SJCRH30 (cell line): ENCODE measurements at places on chromosomes 7 and 10. TPM values are rescaled to one million over a fixed set of nuclear protein-coding genes. Genes with fewer than 3 reads are reported as not detected.

PKD1L1 gene
- 0.02 and 0.03 TPM in 2 replicates for total RNA-seq

GRCh38 chr10:68180490-68180889 is 51.4 kb downstream of the ATOH7 start:
- no peak overlapping the region for H3K4me3 ChIP-seq
- H3K36me3 ChIP-seq = no peaks in the 10 kb centered on the region
- no peak for DNase-seq
- no peak overlapping the region for H3K27ac ChIP-seq
- no peaks in the 10 kb centered on the region for H3K4me1 ChIP-seq
- no peaks in the 10 kb centered on the region for H3K27me3 ChIP-seq

- peak; percentile 54 for DNase-seq
- H3K27ac ChIP-seq = peak overlapping the region; percentile 72
- peaks cover 12% of the 10 kb centered on the region for H3K4me1 ChIP-seq
These were observed 56.2 kb upstream of the OPN4 start for GRCh38 chr10:86598151-86598550.

- H3K4me1 ChIP-seq = peaks cover 4% of the 10 kb centered on the region; the same call in 1 of the 2 replicates
- no peaks in the 10 kb centered on the region for H3K27me3 ChIP-seq
- DNase-seq = no peak
- no peak overlapping the region for H3K4me3 ChIP-seq
- H3K36me3 ChIP-seq = no peaks in the 10 kb centered on the region
These were observed 166.1 kb upstream of the TNS3 start for GRCh38 chr7:47748041-47748440.

HKDC1 gene
- 0.06 and 0.08 TPM in 2 replicates for total RNA-seq
